CD4-positive, alpha-beta T cell treated with Interleukin-17A for 1 hour (primary cell): ENCODE measurements at places on chromosomes 7 and 10.

GRCh38 chr7:13839063-13839462 is 150.4 kb downstream of the ETV1 start:
- no peak for DNase-seq

- DNase-seq: no peak
Observed at GRCh38 chr10:88106366-88106765, 242.9 kb downstream of the PTEN start.

DNA sequence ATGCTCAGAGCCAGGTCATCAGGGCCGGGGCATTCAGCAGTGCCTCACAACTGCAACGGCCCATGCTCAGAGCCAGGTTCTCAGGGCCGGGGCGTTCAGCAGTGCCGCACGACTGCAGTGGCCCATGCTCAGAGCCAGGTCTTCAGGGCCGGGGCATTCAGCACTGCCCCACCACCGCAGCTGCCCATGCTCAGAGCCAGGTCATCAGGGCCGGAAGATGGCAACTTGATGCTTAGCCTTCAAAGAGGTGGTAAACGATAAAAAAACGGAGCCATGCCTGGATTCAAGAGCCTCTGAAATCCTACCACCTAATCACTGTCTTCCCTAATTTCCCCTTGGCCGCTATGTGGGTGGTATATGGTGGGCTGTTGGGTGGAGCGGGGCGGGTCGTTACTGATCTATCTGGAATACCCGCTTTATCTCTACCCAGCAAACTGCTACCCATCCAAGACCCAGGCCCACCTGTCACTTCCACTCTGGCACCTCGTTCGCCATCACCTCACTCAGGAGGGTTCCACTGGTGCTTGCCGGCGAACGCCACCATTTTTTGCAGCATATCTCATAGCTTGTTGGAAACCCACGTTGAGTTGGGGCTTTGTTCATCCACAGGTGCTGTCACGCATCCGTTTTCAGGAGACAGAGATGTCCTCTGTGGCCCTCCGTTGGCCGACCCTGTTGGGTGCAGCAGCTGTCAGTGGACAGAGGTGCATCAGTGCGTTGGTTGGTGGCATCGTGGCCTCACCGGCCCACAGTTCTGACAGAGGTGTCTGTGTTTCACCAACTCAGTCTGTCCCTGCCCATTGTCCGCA is 221.1 kb downstream of the EBF3 start:
- DNase-seq: no peak

- DNase-seq: peak; percentile 15
Observed at GRCh38 chr7:127766831-127767459, 115.0 kb downstream of the SND1 start.

GRCh38 chr7:151847681-151848081 is 29.2 kb downstream of the PRKAG2 start:
- no peak for DNase-seq

- no peak for DNase-seq
Observed at GRCh38 chr10:119245272-119245671, 37.9 kb downstream of the GRK5 start.

GRCh38 chr10:103072891-103073290 is 120.2 kb downstream of the NT5C2 start:
- no peak for DNase-seq

DNA sequence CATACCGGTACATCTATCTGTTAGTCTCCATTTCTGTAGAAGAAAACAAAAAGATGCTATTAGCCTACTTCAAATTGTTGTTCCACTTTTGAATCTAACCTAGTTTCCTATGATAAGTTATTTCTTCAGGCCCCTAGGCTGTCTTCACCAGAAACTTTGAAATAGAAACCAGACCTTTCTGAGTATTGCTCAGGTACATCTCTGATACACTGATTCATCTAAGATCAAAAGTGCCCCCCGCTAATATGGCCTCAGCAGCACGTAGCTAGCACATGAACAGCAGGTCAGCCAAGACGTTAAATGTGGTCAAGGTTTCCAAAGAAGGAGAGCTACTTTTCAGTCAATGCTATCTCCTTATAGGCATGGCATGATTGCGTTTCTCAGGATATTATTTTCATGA is 23.6 kb downstream of the CTAGE6 start:
- DNase-seq: no peak

GRCh38 chr10:132691711-132692153 is 94.2 kb downstream of the NKX6-2 start:
- DNase-seq: no peak

DNA sequence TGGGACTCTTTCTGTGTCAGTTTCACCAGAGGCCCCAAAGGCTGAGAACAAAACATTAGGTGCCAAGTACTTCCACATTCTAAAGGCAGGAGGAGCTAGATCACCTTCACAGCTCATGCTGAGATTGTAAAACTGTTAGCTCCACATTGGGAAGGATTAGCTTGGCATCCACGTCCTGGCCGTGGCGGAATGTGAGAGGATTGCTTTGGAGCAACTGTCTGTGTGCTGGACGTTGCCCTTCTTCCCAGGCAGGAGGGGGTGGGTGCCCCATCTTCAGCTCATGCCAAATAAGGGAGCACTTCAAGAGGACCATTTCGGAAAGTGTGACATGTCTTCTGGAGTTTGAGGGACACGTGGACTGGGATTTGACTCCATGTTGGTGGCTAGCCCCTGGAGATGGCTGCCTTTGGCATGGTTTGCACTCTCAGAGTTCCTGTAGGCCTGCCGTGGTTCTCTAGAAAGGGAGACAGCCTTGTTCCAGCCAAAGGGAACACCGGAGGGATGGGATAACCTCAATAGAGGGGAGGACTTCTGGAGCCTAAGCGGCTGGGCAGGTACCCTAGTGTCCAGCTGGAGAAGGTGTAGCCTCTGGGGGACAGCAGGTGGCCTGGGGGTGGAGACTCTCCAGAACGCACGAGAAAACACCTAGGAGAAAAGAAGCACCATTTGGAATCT is 19.9 kb upstream of the FMC1 start:
- no peak for DNase-seq

GRCh38 chr10:110158051-110159005 is 49.1 kb upstream of the MXI1 start:
- no peak for DNase-seq

DNA sequence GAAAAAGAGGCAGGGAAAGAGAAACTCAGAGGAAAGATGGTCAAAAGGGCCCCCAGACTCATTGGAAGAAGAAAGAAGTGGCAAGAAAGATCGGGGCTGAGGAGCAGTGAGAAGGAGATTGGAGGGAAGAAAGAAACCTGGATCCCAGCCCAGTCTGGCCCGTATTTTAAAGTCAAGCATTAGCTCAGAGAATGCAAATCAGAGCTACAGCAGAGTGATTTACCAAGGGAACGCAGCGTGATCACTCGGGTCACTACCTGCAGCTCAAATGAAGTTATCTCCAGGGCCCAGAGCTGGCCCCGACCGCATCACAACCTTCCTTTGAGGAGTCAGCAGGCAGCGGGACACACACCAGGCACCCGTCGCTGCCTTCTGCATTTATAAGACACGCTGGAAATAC is 72.8 kb downstream of the CARD11 start:
- no peak for DNase-seq

GRCh38 chr10:103706762-103707161 is 148.6 kb downstream of the SH3PXD2A start:
- no peak for DNase-seq

DNA sequence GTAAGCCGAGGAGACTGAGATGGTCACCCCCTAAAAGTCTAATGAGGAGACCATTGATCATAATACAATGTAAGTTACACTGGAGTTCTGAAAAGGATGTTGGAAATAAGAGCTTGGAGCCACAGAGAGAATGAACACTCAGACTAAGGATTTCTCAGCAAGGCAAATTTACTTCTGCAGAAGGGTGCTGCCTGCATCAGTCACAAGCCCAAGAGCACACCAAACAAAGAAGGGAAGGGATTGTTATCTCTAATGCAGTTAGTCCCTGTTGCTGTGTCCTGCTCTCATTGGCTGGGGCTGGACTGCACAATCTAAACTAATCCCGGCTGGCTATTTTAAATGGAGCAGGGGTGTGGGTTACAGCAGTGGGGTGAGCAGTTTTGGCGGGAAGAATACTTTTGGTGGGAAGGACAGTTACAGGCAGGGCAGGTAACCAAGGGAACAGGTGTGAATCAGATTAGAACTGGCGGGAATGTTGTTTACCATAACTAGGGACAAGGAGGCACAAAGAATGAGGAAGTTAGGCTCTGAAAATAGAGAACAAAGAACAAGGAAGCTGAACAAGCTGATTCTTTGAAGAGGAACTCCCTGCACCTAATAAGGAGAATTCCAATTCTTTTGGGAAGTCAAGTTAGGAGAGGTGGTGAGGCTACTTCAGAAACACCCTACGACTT is 30.3 kb upstream of the TRIM24 start:
- no peak for DNase-seq

GRCh38 chr7:4683043-4683883 is 1.2 kb downstream of the FOXK1 start:
- peak; percentile 29 for DNase-seq

DNA sequence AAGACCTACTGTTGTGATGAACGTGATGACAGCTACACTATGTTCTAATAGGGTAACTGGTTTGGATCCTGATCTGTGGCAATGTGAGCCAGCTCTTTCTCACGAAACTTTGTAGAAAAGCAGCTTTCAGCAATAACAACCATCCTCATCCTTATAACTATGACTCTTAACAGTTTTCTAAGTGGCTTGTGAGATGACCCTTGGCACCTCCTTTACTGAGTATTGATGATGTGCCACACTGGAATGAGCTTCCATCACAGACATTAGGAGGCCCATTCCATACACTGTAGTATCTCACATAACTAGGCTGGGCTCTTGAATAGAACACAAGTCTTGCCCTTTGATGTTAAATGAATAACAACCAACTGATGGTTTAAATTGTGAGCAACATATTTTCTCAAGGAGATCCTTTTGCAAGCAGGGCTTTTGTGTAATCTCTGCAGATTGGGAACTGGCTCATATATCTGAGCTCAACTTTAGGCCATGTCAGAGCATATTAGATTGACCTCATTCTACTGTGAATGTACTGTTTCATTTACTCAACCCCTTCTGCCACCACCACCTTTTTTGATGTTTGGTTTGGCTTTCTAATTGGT is 46.4 kb downstream of the MYPN start:
- DNase-seq: no peak

GRCh38 chr7:133679977-133680376 is 427.1 kb downstream of the EXOC4 start:
- no peak for DNase-seq

- DNase-seq: peak; percentile 8
Observed at GRCh38 chr10:21300551-21300950, 224.9 kb downstream of the SKIDA1 start.

DNA sequence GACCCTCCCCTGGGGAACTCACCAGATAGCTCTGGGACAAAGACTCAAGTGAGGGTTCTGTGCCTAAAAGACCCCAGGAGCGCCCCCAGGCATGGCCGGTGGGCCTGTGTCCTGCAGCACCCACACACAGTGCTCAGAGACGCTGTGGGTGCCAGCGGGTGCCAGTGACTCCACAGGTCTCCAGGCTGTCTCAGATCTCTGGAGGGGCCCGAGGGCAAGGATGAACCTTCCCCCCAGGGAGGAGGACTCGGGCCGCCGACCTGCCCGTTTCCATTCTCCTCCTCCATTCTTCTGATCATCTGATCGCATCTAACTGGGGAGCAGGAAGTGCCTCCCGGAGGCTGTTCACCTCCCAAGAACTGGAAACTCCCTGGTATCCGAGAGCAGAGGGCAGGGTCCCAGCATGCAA is 980 bp downstream of the ADAM8 start:
- DNase-seq: peak; percentile 61

- DNase-seq: no peak
Observed at GRCh38 chr10:52343439-52343838, 29.4 kb downstream of the DKK1 start.

- no peak for DNase-seq
Observed at GRCh38 chr10:88920198-88920597, 32.4 kb downstream of the ACTA2 start.

DNA sequence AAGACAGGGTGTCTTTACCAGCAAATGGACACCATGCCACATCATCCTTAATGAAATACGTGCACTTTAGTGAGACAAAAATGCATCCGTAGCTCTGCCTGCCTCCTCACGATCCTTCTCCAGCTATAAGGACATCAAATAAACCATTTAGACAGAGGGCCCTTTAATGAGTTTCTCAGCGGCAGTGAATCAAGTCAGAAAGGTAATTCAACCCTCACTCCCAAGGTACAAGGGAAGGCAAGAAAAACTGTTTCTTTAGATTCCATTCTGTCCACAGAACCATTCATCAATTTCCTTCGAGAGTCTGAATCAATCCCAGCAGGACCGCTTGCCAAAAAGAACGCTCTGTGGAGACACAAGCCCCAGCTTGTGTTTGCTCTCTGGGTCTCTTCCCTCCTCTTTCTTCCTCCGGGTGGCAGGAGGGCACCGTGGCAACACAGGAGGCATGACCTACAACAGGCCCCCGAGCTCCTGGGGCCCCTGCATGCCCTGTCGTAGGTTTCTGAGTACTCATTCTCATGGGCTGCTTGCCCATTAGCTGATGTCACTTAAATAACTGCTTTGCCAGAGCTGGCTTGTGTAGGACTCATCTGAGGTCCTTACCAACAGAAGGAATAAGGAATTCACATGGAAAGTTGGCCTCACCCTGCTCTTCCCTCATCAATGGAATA is 297.8 kb upstream of the PRKCQ start:
- no peak for DNase-seq

DNA sequence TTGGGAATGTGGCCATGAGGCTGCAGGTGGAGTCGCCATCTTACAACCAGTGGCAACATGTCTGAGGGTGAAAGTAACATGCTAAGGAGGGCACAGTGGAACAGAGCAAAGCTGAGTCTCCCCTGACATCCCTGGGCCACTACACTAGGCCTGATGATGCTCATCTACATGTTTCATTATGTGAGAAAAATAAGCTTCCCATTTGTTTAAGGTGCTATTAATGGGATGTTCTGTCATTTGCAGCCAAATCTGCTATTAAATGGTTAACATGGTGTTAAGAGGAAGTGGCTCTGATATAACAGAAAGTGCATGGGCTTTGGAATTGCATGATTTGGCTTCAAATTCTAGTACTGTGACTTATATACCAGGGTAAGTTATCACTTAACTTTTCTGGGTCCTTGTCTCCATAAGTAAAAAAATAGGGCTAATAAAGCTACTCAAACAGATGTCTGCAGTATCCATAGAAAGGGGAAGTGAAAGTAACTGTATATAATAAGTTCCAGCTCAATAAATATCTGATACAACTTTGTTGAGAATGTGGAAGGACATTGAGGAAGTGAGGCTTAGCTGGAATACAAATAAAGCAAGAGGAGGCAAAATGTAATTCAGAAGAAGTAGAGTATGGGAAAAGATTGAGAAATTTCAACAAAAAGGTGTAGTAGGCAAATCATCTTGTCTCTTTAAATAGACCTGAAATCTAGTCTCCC is 158.9 kb downstream of the RTKN2 start:
- no peak for DNase-seq

GRCh38 chr7:3922175-3922635 is 621.2 kb downstream of the SDK1 start:
- DNase-seq: no peak

- no peak for DNase-seq
Observed at GRCh38 chr10:8378198-8378983, 323.9 kb downstream of the GATA3 start.

- DNase-seq: no peak
Observed at GRCh38 chr10:4501306-4501705, 324.7 kb upstream of the AKR1E2 start.

GRCh38 chr7:103803631-103804030 is 185.8 kb downstream of the RELN start:
- DNase-seq: no peak
